ENCODE measurements at places on chromosomes 11 and 22.

- no peak for DNase-seq
Observed at GRCh38 chr11:112229746-112230433, 3.7 kb downstream of the PTS start.

- no peak for DNase-seq
Observed at GRCh38 chr11:1545432-1545831, 26.6 kb downstream of the DUSP8 start.

- DNase-seq, result no peak
Observed at GRCh38 chr11:74568028-74568427, 24.4 kb upstream of the POLD3 start.

DNA sequence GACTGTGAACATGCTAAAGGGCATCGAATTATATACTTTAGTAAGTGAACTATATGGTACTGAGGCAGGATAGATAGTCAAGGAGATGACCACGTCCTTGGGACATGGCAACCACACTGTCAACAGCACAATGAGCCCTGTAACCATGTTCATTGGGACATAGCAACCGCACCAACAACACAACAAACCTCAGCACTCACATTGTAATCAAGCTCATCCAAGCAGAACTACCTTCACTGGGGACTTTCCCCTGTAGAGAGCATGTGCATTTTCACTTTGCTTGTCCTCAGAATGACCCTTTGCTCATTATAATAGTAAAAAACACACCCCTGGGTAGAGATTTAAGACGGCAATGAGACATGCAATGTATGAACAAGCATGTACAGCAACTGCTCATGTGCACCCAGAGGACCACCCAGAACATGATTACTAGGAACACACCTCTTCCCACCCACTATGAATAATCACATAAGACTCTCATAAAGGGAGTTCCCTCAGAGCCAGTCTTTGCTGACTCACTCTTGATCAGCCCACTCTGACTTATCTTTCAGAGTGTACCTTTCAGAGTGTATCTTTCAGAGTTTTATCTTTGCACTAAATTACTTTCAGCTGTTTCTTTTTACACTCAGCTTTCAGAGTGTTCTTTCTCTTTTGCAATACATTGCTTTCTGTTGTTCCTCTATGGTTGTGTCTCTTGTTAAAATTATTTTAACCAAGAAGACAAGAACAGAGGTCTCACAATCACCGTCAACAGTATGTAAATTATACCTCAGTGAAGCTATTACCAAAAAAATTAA lies 4.1 kb upstream of the PLAAT2 start:
- peak; percentile 91 for DNase-seq

DNA sequence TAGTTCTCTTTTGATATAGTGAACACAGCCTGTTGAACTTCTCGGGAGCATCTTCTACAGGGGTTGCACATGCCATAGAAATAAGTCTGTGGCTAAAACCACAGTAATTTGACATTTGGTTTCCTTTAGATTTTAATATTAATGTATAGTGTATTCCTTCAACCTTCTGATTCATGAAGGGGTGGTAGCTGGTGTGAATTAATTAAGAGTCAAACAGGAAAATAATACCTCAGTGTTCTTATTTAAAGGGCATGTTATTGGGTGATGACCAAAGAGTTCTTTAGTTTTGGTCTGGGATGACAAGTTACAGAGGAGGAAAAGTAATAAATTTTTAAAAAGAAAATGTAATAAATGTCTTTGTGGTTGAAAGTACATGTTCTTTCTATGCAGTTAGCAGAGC lies 86.8 kb downstream of the PDHX start:
- no peak for DNase-seq

DNA sequence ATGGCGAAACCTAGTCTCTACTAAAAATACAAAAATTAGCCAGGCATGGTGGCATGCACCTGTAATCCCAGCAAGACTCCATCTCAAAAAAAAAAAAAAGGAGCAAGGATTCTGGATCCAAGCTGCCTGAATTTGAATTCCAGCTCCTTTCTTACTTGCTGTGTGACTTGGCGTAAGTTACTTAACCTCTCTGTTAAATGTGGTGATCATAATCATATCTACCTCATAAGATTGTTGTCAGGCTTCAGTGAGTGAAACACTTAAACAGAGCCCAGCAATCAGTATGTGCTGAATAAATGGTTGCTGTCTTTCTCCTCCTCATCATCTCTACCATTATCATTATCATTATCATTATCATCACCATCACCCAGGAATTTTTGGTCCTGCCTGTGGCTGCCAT lies 2.7 kb downstream of the MB start:
- no peak for DNase-seq

- no peak for DNase-seq
Observed at GRCh38 chr11:3929649-3930048, 74.2 kb downstream of the STIM1 start.

DNA sequence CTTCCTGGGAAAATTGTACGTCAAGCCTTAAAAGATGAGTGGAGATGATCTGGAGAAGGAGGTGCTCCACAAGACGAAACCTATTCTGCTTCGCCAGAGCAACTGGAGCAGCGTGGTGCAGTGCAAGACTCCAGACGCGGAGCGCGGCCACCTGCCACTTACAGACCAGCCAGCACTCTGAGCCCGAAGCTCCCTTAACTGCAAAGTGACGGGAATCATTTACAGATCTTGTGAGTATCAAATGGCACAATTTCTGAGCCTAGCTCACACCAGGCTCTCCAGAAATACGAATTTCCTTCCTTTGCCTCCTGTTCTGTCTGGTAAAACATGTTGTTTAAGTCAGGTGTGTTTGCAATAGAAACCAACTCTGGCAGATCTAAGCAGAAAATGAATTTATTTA lies 369.3 kb downstream of the CADM1 start:
- no peak for DNase-seq

- DNase-seq, result no peak
Observed at GRCh38 chr11:67496113-67496512, 9.1 kb downstream of the PITPNM1 start.

DNA sequence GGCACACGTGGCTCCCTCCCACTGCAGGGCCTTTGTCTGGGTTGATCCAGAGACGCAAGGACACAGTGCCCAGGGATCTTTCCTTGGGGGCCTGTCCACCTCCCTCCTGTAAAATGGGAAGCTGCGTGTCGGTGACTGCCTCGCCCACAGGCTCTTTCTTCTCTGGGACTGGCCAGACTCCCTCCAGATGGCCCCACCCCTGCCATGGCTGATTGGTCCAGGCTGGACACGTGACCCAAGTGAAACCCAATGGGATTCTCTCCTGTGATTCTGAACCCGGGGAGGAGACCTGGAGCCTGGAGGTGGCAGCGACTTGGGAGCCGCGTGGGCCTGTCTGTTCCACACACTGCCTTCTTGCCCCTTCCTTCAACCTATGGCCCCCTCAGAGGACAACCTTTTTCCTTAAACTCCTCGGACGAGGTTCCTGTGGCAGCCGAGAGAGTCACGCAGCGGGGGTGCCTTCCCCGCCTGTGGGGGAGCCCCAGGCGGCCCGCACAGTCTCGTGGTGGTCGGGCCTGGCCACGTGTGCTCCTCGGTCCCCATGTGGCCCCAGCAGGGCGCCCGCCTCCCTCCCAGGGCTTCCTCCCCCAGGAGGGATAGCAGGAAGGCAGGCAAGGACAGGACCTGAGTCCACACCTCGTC lies 12.4 kb upstream of the MPPED1 start:
- DNase-seq, result no peak

DNA sequence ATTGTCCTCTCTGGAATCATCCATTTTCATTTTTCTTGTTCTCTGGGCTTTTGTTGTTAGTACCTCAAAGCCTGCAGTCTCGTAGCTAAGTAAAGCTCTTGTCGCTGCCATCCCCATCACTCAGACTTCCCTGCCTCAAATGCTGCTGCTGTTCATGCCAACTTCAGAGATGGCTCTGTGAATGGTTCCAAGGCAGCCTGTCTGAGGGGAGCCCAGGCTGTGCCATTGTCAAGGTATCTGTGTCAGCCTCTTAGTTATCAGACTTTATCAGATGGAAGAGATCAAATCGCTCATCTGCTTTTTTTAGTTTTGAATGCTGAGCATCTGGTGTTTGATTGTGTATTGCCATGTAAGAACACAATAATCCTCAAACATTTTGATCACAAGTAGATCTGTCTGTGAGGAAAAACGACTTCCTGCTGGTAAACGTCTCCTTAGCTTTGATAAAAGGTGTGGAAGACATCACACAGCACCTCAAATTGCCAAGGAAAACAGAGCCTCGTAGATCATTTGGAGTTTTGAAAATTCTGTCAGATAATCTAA lies 304.2 kb upstream of the ZC3H12C start:
- no peak for DNase-seq

GRCh38 chr11:71096751-71097388 lies 155.5 kb downstream of the SHANK2 start:
- no peak for DNase-seq

DNA sequence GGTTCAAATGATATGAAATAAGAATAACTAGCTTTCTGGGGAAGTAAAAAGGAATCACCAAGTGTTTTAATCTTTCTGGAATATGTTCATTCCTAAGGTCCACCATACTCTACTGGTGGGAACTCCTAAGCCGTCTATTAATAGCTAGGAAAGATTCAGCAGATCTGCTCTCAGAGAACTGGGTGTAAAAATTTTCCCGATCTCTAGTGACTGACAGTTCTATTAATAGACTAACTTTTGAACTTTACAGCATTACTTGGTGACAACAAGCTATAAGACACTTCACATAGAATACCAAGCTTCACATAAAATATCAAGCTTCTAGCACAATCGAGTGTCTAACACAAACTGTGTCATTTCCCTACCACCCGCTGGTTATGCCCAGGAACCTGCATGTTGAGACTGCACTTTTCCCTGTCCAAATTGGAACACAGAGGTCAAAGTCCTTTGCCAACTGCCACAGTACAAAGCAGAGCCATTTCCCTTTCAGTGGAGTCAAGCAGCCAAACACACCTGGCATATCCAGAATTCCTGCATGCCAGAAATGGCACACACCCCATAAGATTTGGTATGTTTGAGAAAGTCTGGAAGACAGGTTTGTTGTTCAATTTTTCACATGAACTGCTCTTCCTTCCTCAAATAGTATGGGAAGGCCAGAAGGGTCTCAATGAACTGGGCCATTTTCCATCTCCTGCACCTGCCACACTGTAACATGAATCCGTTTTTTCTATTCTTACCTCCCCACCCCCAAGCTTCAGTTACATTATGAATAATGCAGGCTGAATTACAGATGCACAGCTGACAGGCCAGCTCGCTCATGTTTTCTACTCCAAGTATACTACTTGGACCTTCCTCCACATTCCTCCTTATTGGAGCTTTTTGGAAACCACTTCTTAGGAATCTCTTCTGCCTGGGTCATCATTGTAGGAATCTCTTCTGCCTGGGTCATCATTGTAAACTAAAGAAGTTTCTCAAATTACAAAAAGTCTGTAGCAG lies 3.7 kb downstream of the OSBP start:
- no peak for DNase-seq

DNA sequence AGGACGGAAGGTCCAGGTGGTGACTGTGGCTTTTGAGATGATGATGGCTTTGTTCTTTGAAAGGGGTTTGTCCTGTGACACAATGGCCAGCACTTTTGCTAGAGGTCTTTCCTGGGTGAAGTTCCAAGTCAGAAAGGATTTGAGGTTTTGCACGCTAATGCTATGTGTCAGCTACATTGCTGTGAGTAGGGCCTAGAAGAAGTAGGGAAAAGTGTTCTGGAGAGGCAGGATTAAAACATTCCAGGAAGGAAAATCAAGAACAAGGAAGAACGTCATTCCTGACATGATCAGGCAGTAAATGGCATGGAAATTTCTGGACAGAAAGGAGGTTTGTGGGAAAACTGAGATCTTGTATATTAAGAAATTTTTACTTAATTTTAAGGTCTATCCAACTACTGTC lies 290.7 kb downstream of the NTM start:
- DNase-seq, result no peak

Measured in CD4-positive, alpha-beta T cell treated with Interleukin-12 subunit alpha and Interleukin-12 subunit beta, for 1 hour (primary cell).